ENCODE measurements at places on chromosomes 4 and X.

- no peak for DNase-seq
Measured at GRCh38 chrX:53031380-53031779, 17.2 kb upstream of the GPR173 start.

DNA sequence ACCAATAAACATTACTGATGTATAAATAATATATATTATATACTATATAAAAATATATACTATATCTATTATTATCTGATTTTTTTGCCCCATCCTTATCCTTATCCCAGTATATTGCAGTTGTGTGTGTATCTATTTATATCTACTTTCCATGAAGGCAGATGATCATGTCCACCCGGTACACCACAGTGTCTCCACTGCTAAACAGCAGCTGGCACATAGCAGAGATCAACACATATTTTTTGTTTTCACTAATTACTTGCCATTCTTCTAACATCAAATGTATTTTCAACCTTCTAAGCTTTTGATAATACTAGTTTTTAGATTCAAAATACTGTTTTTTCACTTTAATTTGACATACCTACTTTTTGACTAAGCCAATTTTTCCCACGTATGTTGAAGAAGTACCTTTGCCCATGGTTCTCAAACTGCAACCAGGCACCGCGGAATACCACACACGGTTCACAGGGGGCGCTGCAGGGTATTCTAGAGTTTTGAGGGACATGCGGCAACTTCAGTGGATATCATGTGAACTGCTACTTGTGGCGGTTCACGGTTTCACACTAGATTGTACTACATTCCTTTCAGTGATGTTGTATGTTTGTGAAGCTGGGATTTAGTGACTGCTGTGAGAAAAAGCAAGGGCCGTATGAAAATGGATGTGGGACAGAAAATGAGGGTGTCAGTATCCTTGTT, 182.5 kb upstream of the NPY2R start:
- no peak for DNase-seq

DNA sequence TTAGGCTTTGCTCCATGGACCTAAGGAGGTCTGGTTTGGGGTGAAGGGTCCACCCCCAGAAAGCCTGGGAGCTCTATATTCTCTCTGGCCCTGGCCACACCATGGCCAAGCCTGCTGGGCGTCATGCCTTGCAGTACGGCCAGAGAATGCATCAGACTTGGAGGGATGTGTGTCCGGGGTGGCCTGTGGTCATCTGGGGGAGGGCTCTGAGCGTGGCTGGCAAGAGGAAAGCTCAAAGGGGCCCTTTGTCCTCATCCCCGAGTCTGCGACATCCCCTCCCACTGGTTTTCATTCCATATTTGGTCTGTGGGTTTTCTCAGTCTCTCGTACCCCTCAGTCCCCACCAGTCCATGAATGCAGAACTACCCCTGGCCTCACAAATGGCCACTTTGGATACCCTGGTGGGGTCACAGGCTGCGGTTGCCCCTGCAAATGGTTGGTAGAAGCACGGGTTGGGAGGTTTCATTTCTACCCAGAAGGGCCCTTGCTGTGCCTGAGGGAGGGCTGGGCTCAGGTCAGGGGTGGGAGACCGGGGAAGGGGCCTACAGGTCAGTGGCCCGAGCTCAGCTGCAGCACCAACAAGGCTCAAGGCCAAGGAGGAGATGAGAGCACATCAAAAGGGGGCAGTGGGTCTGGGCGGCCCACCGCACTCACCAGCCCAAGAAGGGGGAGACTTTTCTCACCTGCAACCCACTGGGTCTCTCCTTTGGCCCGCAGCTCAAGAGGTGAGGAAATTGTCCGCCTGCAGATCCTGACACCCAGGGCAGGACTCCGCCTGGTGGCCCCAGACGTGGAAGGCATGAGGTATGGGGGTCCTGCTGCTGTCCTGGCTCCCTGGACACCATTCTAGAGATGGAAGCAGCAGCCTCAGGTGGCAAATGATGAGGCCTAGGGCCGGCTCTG, 30.2 kb downstream of the ZNF185 start:
- no peak for DNase-seq

- no peak for DNase-seq
Measured at GRCh38 chr4:133997436-133997835, 204.2 kb downstream of the PABPC4L start.

DNA sequence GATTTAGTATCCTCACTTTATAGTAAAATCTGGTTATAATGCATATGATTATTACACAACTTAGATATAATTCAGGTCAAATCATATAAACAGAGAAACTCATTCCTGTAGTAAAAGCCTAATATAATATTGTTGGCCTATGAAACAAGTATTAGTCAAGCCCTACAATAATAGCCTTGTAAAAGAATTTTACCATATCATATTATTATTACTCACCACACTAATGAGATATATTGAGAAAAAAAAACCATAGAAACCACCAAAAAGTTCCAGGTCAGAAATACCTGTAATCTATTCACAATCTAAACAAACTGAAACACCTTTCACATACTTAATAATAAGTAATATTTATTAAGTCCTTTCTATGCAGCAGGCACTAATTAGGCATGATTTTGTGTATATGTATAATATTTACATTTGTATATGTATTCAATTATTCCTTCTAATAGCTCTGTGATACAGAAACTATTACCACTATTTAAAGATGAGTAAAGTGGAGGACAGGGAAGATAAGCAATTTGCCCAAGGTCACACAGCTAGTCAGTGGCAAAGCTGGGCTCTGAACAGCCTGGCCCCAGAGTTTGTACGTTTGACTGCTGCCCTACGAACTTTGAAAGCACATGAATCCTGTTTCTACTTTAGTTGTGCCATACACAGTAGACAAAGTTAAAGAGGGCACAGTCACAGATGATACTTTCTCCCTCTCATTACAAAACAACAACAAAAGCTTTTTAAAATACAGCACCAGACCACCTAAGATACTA, 9.0 kb downstream of the ZNF827 start:
- DNase-seq, result no peak
